ENCODE measurements at places on chromosomes 2 and 18. TPM values are rescaled to one million over a fixed set of nuclear protein-coding genes. Genes with fewer than 3 reads are reported as not detected.

DNA sequence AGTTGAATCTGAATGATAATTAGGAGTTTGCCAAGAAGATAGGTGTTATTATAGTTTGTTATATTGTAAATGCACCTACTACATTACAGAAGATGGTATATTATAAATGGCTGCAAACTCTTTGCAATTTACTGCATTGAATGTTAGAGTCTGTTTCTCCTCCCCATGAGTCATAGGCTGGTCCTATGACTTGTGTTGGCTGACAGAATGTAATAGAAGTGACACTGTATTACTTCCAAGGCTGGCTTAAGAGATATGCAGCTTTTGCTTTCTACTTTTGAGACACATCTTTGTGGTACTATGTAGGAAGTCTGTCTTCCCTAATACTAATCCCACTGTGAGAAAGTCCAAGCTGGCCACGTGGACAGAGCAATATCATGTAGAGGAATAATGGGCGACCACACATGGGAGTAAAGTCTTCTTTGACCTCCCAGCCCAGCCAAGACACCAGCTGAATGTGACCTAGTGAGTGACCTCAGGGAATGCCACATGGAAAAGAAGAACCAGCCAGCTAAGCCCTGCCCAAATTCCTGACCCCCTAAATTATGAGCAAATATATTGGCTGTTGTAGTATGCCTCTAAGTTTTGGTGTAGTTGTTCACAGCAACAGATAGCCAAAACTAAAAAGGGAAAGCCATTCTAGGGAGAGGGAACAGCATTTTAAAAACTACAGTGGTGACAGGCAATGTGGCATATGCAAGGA lies 6.8 kb upstream of the DDX1 start:
- no peak for DNase-seq

GRCh38 chr2:177261116-177262060 lies 3.1 kb downstream of the NFE2L2 start:
- no peak for DNase-seq

DNA sequence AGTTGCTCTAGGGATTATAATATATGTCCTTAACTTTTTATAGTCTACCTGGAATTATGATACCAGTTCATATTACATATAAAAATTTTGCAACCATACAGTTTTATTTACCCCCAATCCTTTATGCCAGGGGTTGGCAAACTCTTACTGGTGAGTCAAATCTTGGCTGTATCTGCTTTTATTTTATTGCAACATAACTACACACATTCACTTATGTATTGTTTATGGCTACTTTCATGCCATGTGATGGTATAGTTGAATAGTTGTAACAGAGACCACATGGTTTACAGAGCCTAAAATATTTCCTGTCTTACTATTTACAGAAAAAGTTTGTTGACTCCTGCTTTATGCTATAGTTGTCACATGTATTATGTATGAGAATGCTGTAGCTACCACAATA lies 25.8 kb upstream of the DLX2 start:
- DNase-seq: no peak

GRCh38 chr2:216652566-216652965 lies 19.3 kb downstream of the IGFBP2 start:
- no peak for DNase-seq

- DNase-seq: no peak
Measured at GRCh38 chr2:85368921-85369320, 14.4 kb downstream of the ELMOD3 start.

- DNase-seq: no peak
Measured at GRCh38 chr2:213722565-213722964, 438.3 kb downstream of the SPAG16 start.

DNA sequence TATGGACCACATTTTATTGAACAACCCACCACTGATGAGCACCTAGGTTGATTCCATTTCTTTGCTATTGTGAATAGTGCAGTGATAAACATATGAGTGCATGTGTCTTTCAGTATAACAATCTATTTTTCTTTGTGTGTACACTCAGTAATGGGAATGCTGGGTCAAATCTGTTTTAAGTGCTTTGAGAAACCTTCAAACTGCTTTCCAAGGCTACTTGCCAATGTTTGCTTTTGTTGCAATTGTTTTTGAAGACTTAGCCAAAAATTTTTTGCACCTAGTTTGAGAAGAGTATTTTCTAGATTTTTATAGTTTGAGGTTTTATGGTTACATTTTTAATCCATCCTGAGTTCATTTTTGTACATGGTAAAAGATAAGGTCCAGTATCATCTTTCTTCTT lies 587.4 kb upstream of the SETBP1 start:
- no peak for DNase-seq

DNA sequence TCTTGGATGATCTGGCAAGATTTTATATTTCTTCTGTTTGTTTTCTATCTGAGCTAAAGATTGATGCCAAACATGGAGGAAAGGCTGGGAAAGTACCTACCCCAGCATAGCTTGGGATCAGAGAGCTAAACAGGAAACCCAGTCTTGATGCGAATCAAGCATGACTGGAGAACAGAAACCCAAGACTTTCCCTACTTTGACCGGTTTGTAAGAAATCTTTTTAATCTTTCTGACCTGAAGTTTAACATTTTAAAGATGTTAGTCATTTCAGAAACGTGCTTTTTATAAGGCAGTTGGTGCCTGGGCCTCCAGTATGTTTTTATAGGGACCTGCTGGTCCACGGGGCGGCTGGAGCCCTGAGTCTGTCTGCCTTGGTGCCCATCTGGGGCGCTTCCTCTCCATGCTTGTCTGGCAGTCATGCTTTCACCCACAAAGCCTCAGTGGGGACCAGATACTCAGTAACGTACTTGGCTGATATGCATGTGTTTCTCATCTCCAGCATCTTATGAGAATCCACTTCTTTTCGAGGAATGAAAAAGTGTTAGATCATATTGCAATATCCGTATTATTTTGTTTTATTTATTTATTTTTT lies 266.5 kb downstream of the PTGR3 start:
- peak; percentile 21 for DNase-seq

DNA sequence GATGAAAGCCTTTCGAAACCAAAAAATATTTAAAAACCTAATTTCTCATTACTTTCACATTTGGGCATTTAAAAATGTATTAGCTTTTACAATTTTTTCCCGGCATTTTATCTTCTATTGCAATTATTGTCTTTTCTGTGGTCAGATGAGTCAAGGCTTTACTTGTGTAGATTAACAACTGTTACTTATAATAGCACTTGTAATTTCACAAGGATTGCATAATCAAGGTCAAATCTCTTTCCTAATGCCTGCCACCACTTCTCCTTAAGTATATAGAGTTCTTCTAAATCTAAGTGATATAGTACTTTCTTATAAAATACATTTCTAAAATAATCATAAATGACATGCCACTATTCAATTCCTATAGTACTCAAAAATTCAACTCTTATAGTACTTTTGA lies 67.2 kb downstream of the SLC8A1 start:
- DNase-seq: no peak

DNA sequence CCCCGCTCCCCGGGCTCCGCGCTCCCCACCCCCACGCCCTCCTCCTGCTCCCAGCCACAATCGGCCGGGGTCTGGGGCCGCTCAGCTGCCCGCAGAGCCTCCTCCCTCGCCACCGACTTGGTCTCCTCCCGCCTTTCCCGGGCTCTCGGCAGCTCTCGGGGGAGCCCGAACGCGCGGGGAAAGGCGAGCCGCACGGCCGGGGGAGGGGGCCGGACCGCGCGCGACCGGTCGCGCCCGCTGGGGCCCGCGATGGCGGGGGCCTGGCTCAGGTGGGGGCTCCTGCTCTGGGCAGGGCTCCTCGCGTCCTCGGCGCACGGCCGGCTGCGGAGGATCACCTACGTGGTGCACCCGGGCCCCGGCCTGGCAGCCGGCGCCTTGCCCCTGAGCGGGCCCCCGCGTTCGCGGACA lies 327 bp downstream of the LTBP1 start:
- no peak for DNase-seq

DNA sequence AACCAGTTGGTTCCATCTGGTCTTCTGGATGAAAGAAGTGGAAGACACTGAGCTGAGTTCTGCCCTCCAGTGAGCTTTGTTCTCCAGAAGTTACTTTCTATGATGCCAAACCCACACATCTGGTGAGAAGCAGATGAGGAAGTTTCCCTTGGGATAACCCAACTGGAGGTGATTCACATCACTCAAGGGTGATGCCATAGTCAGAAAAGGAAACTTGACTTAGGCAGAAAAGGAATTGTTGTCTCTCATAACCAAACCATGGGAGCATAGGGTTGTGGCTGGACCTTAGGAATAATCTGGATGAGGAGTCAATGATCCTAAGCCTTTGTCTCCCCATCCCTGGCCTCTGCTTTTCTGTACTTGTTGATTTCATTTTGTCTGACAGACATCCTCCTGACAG lies 43.7 kb downstream of the CDC42EP3 start:
- DNase-seq: no peak

DNA sequence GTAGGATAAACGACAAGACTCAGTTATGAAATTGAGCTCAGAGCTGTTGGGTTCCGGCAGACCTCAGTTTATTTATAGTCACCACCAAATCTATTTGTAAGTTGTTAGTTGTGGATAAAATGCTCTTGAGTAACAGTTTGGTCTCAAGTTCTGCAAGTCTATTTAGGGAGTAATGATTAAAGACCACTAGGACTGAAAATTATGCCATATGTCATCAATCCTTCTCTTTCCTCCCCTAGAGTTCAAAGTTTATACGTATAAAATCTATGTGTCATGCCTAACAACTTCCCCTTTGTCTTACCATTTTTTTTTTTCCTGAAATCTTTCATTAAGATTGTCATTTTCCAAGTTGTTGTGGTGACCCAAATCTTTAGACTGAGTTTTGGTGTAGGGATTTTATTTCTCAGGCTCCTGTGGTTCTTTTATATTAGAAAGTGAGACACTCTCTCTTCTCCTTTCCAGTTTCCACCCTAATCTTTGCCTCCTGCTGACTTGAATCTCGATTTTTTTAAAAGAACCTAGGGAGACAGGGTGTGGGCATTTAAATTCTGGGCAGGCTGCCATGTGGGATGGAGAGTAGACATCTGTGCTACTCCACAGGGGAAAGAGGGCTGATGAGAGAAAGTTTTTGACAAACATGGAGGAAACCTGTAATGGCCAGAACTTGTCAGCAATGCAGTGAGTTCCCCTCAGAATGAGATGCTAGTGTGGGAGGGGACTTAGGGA lies 51.0 kb downstream of the LAMA3 start:
- no peak for DNase-seq

DNA sequence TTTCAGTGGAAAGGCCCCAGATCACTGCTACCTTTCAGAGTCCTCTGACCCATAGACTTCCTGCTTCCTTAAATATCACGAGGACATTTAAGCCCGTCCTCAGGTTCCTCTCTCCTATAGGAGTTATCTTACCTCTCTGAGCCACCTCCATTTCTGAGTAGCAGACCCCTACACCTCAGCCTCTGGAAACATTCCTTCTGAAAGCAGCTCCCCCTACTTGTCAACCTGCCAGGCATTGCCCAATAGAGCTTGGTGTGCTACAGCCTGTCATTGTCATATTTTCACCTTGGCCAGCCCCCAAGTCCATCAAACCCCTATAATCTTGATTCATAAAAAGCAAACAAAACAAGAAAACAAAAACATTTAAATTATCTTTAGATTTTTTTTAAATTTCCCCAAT lies 717.9 kb upstream of the SLC8A1 start:
- DNase-seq: no peak

The ALLC gene
- not detected for total RNA-seq

The RNF144A gene
- 0.80 TPM for total RNA-seq

The ADAM17 gene
- 18.9 TPM for total RNA-seq

The MC4R gene
- not detected for total RNA-seq

The FBXO48 gene
- total RNA-seq: 0.85 TPM

The TSPYL6 gene
- not detected for total RNA-seq

The ABHD1 gene
- 0.29 TPM for total RNA-seq

The SH2D6 gene
- total RNA-seq: 0.43 TPM

All from GM12878 (cell line).